KBM-7 (cell line): ENCODE measurements at places on chromosomes 7 and 10.

DNA sequence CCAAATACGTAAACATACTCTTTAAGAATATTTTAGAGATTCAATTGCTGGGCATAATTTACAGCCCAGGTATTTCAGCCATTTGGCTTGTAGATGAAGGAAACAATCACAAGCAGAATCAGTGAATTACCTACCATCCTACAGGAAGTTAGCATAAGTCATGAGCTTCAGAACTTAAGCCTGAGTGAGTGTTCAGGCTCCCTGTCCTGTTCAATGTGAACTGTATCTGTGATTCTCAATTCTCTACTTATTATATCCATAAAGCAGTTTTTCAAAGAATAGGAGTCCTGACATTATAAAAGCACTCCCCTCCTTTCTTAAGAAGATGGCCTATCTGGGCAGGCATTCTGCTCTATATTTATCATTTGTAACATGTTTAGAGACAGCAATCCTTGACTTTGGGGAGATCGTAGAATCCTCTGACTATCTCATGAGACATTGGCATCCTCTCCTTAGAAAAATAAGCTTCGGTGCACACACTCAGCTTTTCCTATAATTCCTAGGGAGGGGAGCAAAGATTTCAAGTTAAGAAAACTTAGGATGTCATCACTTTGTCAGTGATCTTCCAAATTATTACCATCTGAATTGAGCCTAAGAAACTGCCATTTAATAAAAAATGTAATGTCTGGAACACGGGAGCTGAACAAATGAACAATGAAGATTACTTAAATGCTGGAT, 645.2 kb upstream of the IGFBP3 start:
- DNase-seq = no peak

DNA sequence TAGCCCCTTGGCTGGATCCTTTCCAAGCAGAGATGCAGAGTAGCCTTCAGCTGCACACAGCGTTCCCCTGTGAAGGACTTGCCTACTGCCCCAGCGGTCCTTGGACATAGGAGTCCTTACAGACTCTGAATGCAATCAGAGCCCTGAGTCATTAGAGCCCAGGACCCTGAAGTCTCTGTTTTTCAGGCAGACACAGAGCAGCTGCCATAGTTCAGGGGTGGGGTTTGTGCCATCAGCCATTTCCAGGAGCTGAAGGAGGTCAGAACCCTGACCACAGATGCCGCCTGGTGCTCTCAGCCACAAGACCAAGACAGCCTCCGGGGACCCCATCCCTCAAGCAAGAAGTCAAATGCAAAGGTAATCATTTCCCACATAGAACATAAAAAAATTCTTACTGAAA, 32.8 kb upstream of the WDFY4 start:
- no peak for DNase-seq

GRCh38 chr10:117327262-117327661, 48.0 kb downstream of the PDZD8 start:
- no peak for DNase-seq

GRCh38 chr10:12717981-12718707, 283.4 kb downstream of the CCDC3 start:
- DNase-seq = no peak

DNA sequence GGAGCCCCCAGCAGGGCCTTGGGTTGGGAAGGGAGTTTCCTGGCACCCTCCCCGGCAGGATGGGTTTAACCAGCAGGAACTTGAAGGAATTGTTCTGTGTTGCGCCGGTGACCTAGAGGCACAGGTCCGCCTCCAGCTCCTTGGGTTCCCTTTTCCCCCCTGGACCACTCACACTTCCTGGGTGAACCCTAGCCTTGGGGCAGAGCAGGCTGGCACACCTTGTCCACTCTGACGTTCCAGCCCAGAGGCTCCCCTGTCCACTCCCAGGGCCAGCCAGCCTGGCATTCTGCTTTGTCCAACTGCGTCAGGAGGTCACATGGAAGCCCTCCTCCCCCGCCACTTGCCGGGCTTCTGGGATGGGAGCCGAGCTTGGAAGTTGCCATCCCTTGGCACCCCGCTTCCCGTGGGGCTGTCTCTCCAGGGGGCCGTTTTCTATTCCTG, 25.8 kb downstream of the TMEM120A start:
- DNase-seq = no peak

DNA sequence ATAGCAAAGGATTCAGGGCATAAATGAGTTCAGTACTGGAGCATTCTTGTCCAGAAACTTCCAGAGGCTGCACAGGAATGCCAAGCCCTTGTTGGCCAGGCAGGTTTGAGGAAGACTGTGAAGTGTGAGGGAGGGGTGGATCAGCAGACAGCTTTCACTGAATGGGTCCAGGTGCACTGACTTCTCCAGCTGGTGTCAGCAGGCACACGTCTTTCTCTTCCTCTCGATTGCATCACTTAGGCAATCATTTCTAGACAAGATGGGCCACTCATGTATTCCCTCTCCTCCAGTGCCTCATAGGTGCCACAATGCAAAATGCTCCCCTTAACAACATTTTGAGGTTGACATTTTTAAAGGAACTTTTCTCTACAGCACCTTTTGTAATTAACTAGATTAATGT, 15.6 kb upstream of the PLEKHS1 start:
- no peak for DNase-seq

GRCh38 chr10:91035650-91036292, 114.9 kb upstream of the ANKRD1 start:
- no peak for DNase-seq

DNA sequence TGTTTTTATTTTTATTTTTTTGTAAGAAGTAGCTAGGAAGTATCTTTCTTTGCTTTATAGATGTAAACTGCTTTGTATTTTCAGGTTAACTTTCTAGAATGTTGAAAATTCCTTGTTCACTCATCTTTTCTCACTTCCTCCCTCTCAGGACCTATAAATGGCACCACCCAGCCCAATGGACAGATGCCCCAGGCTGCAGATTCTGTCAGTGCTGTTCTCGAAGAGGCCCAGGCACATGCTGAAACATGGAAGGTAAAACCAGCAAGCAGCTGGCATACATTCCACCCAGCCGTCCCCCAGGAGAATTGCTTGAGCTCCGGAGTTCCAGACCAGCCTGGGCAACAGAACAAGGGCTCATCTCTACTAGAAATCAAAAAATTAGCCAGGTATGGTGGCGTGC, 47.1 kb upstream of the PDSS1 start:
- DNase-seq = no peak
